H1 (cell line): ENCODE measurements at places on chromosomes 5 and 9.

DNA sequence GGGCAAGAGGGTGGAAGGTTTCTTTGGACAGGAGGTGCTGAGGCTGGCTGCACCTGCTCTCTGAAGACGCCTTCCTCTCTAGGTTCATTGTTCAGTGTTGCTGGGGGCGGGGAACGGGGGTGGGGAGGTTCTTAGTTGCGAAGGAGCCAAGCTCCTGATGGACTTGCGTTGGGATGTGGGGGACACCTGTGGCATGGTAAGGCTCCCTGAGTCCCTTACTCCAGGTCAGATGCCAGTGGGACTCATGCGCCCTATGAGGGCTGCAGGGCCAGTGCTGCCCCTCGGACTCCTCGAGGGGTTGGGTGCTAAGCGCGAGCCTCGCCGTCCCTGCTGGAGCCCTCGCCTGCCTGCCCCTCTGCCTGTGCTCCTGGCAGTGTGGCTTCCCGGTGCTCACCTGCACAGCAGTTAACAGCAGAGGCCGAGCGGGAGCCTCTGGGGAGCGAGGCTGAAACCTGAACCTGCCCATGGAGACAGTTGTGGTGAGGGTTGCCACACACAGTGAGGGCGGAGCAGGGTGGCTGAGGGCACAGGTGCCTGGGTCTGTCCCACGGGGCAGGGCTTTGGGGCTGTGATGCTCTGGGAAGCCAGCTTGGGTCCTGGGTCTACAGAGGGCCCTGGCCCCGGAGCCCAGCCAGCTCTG, 5.5 kb downstream of the RNU6ATAC start:
- H3K4me1 ChIP-seq = no peaks in the 10 kb centered on the region
- H3K4me3 ChIP-seq = no peak overlapping the region
- H3K36me3 ChIP-seq = peaks cover 51% of the 10 kb centered on the region
- no peaks in the 10 kb centered on the region for H3K27me3 ChIP-seq
- DNase-seq = no peak

- no peak overlapping the region for H3K27ac ChIP-seq
- H3K4me3 ChIP-seq = no peak overlapping the region
- no peak for DNase-seq
- H3K4me1 ChIP-seq = no peaks in the 10 kb centered on the region
Observed at GRCh38 chr9:3760031-3760430, 234.2 kb upstream of the RFX3 start.

DNA sequence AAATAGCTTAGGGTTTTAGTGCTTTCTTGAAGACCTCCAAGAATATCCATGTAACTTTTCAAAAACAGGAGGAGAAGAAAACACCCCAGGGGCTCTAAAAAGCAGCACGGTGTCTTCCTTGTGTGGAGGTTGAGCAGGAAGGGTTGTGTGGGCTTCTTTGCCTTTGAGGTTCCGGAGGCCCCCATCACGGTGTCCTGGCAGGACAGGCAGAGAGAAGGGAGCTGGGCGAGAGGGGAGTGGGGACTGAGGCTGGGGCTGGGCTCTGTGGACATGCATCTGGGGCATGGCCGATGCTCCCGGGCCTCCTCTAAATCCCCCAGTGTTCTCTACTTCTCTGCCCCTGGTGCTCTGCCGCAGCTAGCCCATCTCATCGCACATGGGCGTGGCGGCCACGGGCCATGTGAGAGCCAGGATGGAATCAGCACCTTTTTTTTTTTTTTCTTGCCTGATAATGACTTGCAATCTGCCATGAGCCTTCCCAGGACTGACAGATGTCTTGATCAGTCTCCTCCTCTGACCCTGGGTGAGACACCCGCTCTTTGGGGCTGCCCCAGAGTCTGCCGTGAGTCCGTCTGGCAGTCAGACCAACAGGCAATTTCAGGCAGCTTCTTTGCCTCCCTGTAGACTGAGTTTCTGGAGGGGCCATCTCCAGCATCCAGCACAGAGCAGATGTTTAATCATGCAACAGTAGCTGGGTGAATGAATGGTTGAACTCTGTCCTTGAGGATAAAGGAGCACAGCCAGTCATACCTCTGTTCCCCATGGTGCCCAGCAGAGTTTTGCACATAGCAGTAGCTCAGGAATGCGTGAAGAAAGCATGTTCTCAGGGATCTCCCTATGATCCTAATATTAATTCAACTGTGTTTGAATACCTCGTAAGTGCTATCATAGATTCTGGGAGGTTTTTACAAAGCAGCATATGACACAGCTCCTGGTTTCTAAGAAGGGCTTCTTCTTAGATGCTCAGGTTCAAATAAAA, 12.1 kb downstream of the CXCL14 start:
- no peaks in the 10 kb centered on the region for H3K36me3 ChIP-seq
- peaks cover 15% of the 10 kb centered on the region for H3K4me1 ChIP-seq
- DNase-seq = no peak
- H3K4me3 ChIP-seq = no peak overlapping the region
- no peak overlapping the region for H3K27ac ChIP-seq
- H3K27me3 ChIP-seq = no peaks in the 10 kb centered on the region; the same call in 1 of the 2 replicates

DNA sequence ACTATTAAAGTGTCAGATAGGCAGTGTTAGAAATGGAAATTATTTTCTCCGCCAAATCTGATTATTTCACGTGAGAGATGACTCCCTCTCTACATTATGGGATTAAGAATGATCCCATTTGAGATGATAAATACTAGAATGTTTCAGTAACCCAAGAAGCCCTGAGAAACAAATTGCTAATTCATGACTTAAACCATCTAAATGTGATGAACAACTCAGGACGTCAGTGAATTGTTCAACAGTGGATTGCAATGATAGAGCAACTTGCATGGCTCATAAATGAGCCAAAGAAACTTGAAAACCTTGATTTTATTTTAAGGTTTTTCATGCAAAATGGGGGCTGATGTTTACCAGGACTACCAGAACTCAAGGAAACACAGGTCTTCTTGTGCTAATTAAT, 350.5 kb upstream of the WWC1 start:
- no peak overlapping the region for H3K4me3 ChIP-seq
- no peaks in the 10 kb centered on the region for H3K27me3 ChIP-seq
- no peaks in the 10 kb centered on the region for H3K36me3 ChIP-seq
- H3K27ac ChIP-seq = no peak overlapping the region
- H3K4me1 ChIP-seq = no peaks in the 10 kb centered on the region

GRCh38 chr5:55564721-55565120, 30.0 kb upstream of the PLPP1 start:
- peaks cover 7% of the 10 kb centered on the region for H3K4me1 ChIP-seq
- H3K4me3 ChIP-seq = no peak overlapping the region
- H3K27me3 ChIP-seq = no peaks in the 10 kb centered on the region
- no peak for DNase-seq

DNA sequence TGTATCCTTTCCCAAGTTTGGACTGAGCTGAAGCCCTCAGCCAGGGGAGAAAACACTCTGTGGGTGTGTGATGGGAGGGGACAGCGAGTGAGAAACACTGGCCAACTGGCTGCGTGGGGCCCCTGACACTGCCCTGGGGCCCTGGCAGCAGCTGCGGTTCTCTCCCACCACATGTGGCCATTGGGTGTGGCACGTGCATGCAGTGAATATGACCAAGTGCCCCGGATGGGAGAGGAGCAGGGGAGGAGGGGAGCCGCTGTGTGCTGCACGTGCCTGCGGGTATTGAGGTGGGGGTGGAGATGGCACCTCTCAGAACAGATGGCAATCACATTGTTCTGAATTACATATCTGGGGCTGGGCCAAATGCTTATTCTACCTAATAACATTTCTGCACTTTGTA, 242.4 kb upstream of the PCSK5 start:
- H3K4me1 ChIP-seq = no peaks in the 10 kb centered on the region
- H3K27ac ChIP-seq = no peak overlapping the region
- H3K4me3 ChIP-seq = no peak overlapping the region
- H3K27me3 ChIP-seq = no peaks in the 10 kb centered on the region
- H3K36me3 ChIP-seq = no peaks in the 10 kb centered on the region

DNA sequence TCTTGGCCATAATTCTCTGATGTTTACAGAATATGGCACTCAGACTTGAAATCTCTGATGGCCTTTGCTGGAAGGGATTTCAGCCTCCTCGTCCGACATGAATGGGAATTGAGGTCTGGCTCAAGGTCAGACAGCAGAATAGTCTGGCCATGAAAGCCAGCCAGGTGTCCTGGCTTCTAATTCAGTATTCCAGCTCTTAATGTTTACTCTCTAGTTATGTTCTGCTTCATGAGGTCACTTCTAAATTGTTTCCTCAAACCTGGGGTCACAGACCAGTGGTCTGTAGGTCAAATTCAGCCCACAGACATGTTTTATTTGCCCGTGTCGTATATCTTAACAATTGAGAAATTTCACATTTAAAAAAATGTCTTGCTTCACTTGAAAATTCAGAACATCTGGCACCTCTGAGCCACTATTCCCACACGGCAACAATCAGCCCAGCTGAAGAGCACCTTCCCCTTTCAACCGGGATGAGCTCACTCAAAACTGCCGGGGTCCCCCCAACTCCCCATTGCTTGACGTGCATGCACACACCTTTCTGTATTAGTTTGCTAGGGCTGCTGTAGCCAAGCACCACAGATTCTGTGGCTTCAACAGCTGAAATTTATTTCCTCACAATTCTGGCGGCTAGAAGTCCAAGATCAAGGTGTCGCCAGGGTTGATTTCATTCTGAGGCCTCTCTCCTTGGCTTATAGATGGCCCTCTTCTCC, 243.5 kb downstream of the ENC1 start:
- H3K36me3 ChIP-seq = no peaks in the 10 kb centered on the region
- H3K4me1 ChIP-seq = peaks cover 6% of the 10 kb centered on the region
- no peak overlapping the region for H3K27ac ChIP-seq

DNA sequence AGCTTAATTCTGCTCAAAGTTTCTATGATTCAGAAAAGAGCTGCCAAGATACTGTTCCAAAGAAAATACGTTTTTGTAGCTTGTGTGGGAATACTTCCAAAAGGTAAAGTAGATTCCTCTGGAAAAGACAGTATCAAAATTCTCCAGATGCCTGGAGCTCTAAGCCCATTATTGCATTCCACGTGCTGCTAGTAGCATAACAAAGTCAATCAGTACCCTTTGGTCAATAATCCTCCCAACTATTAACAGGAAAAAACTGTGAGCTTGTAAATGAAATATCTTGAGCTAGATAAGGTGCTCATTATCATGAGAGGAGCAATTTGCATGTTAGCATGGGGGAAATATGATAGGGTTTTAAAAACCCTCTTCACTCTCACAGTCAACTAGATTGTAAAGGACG, 229.5 kb upstream of the TYRP1 start:
- no peak for DNase-seq
- no peak overlapping the region for H3K27ac ChIP-seq
- H3K36me3 ChIP-seq = no peaks in the 10 kb centered on the region
- H3K4me3 ChIP-seq = no peak overlapping the region
- peaks cover 8% of the 10 kb centered on the region; the same call in 1 of the 2 replicates for H3K4me1 ChIP-seq
